Suppressor macrophage (primary cell): ENCODE measurements at places on chromosomes 5 and 9.

DNA sequence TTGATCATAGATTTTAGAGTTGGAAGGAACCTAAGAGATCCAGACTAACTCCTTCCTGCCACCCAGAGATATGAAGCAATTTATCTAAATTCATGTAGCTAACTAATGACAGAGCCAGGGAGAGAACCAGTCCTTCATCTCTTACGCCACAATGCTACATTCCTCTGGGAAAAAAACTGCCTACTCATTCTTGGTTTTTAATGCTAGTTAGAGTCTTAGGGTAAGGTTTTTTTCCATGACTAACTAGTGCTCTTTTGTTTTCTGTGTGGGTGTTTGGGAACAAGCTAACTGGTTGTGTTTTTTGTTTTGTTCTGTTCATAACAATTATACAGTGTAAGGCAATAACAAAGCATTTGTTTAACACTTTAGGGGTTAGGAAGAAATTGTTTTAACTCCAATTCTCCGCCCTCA lies 52.4 kb downstream of the SLC44A1 start:
- peak; percentile 66 for DNase-seq

- DNase-seq: no peak
Observed at GRCh38 chr9:2291980-2292704, 277.0 kb downstream of the SMARCA2 start.

- no peak for DNase-seq
Observed at GRCh38 chr5:109529520-109529919, 119.7 kb upstream of the PJA2 start.

DNA sequence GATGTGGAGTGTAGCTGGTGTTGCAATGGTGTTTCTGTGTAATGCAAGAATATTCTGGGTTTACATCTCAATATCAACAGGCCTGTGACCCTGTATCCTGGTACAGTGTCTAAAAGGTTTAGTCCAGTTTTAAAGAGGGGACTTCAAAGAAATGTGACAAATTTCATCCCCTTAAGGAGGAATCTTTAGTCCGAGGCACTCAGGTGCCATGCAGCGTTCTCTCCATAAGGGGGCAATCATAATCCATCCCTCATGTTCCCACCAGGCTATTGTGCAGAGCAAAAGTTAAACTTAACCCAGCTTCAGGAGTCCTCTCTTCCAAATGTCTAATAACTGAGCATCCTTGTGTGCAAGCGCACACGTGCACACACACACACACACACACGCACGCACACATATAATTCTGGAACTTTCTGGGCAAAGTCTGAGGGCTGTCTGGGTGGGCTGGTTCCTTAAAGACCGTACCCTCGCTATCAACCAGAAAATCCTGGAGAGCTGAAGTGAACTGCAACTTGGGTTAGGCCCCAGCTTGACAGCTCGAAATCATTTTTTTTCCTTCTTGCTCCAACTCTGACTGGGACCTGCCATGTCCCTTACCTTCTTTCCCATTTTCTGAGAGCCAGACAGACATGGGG lies 46.0 kb downstream of the CRB2 start:
- peak; percentile 25 for DNase-seq

DNA sequence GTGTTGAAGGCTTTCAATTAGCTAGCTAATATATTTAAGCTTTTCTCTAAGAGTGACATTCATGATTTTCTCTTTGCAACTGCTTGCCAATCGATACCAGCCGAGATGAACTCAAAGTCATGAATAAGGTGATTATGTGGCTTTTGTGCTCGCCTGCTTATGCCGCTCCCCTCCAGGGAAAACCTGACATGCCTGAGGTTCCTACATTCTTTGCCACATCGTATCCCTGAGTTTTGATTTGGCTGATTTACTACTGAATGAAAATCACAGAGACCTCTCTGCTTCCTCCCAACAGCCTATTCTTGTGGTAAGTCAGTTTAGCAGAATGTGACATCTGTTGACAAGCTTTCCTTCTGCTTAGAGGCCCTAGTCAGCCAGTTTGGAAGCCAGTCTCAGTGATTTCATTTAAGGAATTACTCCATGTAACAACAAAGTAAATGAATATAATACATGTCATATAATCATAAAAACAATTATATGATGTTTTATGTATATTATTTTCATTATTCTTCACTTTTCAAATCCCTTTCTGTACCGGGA lies 513.4 kb downstream of the CSNK1G3 start:
- no peak for DNase-seq

- no peak for DNase-seq
Observed at GRCh38 chr5:74209571-74209970, 431.0 kb downstream of the ENC1 start.

GRCh38 chr5:58800861-58801540 lies 218.1 kb downstream of the RAB3C start:
- DNase-seq: no peak

DNA sequence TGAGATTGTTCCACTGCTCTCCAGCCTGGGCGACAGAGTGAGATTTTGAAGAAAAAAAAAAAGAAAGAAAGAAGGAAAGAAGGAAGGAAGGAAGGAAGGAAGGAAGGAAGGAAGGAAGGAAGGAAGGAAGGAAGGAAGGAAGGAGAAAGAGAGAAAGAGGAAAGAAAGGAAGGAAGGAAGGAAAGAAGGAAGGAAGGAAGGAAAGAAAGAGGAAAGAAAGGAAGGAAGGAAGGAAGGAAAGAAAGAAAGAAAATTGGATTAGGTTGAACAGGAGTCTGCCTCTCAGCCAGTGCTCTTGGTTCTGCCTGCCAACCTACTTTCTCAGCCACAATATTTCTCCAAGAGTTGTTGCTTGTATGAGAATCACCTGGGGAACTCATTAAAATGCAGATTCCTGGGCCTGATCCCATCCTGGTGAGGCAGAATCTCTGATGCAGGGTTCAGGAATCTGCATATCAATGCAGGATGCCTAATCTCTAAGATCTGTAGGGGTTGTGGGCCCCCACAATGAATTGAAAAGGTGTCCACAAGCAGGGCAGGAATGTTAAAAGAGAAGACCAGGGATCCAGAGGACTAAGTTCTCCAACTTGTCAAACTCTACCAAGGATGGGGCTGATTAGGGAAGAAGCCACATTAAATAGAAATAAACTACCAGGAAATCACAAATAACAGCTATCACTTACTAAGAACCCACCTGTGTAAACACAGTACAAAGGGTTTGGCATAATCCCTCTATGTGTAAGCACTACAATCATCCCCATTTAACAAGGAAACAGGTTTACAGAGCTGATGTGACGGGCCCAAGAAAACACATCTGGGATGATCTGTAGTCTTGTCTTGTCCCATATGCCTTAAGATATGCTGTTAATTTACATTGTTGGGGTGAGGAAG lies 23.4 kb upstream of the GALNT10 start:
- no peak for DNase-seq

GRCh38 chr5:139387611-139388197 lies 2.0 kb downstream of the MZB1 start:
- DNase-seq: no peak

DNA sequence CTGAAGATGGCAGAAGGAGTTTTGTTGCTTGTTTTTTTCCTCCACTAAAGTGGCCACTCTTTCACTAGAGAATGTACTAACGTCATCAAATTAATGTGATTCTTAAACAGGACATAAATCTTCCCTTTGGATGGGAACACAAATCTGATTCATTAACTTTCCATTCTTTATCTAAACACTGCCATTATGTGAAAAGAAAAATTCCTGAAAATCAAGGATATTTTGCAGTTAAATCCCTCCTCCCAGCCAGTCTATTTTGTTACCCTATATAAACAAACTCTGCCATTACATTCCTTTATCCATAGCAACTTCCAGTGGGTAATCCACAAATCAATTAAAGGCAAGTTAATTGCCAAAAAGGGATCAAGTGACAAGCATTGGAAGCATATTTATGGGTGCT lies 546.5 kb downstream of the PDE4D start:
- no peak for DNase-seq

- no peak for DNase-seq
Observed at GRCh38 chr9:14978022-14979000, 68.1 kb upstream of the FREM1 start.

DNA sequence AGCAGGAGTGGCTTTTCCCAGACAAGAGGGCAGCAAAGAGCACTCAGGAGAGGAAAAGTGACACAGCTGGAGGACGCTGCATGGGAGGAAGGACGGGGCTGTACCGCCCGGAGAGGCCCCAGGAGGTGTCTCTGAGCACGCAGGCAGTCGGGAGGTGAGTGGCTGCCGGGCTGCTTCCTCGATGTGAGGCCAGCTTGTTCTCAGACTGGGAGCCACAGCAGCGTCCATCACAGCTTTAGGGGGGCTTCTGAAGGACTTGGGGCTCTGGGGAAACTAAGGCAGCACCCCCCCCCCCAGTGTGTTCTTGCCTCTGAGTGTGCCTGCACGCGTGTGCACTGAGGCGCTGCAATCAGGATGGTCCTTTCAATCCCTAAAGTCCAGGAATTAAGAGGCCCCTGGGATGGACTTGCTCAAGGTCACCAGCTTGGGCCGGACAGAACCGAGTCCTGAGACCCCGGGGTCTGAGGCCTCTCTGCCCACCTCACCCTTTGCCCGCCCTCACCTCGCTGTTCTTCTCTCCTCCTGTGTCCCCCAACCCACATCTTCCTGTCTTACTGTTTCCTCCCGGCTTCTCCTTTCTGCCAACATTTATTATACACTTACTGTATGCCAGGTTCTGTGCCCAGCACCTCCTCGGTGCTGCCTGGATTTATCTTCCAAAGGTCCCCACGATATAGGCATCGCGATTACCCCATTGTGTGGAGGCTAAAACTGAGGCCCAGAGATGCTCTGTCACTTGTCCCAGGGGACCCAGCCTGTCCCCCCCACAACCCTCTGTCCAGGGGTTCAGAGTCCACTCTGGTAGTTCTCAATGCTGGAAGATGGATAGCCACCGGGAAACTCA lies 32.9 kb downstream of the FAM163B start:
- no peak for DNase-seq

DNA sequence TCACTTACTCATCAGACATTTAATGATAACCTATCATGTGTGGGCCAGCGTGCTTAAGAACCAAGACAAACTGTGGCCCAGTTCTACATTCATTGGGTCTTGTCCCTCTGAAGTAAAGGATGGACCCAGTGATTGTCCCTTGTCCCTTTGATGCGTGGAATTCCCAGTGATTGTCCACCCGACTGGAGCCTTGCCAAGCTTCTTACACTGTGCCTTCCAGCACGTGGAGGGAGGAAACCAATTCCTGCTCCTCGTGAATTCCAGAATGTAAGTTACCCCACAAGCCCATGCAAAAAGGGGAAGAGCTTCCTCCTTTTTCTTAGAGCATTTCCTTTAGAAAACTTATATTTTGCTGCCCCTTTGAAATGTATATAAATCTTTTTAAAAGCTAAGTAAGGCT lies 7.9 kb downstream of the CKMT2 start:
- DNase-seq: no peak

GRCh38 chr5:116671211-116671736 lies 96.7 kb upstream of the SEMA6A start:
- no peak for DNase-seq
